ENCODE measurements at places on chromosomes 12 and 14.
A peak's percentile ranks its signal among the peaks of the same experiment; 100 is the strongest.

DNA sequence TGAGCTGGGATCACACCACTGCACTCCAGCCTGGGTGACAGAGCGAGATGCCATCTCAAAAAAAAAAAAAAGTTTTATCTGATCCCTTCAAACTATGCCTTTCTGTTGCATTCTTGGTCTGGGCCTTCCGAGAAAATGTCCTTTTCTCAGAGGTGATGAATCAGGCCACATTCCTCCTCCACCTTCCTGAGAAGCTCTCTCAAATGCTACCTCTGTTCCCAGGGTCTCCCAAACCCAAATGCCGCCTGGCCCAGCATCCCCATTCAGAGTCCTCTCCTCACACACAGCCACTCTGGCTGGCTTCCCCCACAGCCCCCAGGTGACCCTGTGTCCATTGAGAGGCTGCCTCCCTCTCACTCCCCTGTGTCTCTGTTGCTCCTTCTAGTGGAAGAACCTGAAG, 19.7 kb upstream of the TMED10 start:
- no peak for DNase-seq

DNA sequence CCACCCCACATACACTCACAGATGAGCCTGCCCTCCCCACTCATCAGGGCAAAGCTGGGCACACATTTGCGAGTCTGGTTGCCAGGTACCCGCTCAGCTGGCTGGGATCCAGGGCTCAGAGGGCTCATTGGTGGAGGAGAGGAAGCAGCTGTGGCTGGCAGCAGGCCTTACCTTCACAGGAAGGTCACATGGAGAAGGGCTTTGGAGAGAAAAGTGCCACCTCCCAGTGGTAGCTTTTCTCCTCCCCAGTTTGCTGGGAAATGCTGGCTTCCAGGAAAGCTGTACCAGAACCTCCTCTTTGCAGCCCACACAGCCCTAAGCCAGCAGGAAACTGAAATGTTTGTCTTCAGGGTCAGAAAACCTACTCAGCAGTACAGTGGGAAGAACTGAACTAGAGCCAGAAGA, 55.6 kb downstream of the LGMN start:
- no peak for DNase-seq

DNA sequence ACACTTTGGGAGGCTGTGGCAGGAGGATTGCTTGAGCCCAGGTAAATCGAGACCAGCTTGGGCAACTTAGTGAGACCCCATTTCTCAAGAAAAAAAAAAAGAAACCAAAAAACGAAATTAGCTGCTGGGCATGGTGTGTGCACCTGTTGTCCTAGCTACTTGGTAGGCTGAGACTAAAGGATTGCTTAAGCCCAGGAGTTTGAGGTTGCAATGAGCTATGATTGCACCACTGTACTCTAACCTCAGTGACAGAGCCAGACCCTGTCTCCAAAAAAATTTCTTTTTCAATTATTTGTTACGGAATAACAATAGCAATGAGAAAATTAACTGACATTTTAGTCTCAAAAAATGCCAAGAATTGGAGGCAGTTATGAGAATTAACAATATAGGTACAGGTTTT, 128.0 kb downstream of the CCDC91 start:
- DNase-seq, result no peak

GRCh38 chr14:95313707-95314106, 6.0 kb downstream of the CLMN start:
- no peak for DNase-seq

DNA sequence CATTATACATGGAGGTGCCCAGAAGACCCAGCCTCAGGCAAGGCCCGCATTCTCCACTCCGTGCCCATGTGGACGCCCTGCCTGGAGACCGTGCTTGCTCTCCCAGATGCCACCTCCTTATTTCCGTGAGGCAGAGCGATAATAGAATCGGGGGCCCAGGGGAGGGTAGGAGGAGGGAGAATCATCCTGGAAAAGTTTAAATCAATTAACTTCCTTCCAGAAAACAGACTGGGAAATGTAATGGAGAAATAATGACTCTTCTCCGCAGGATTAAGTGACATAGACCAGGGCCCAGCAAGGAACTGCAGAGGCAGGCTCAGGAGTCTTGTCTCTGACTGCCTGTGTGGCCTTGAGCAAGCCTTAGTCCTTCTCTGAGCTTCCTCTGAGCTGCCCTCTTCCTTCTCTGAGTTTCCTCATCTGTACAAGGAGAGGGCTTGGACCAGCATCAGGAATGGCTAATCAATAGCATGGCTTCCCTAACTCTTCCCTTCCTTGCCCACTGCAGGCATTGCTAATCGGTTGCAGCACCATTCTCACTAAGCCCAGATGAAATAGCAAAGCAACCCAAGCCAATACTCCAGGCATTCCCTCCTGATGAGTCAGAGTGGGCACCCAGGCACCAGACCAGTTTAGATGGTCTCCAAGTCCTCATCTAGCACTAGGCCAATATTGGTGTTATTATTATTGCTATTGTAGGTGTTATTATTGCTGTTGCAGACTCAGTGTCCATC, 11.3 kb upstream of the FAM222A start:
- peak; percentile 80 for DNase-seq

DNA sequence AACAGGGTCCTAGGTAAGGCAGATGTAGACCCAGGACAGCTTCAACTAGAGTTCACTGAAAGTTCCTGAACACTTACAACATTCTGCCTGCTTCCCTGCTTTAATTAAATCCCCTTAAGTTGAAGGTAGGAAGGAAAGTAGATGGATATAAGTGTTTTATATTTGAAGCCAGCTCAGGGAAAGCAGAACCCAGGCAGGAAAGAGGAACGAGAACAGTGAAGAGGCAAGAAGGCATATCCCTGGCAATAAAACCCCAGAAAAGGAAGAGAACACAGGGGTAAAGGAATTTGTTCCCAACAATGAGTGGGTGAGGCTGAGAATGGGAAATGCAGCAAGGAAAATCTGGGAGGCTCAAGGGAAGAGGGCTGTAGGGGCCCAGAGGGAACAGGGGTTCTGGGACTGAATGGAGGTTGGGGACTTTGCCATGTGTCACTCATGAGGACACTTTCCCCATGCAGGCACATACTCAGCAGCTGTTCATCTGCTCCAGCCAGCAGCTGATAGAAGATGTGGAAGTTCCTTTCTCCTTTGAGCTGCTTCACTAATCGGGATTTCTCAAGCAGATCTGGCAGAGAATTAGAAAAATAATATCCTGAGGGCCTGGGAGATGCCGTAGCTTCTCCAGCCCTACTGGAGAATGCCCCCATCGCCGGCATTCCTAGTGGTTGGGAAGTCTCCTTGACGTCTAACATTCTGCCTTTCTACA, 3.7 kb downstream of the MYO1A start:
- DNase-seq, result no peak

GRCh38 chr12:51890511-51891171, 2.7 kb downstream of the ANKRD33 start:
- DNase-seq, result no peak

- DNase-seq, result peak; percentile 53
Measured at GRCh38 chr14:81435391-81436295, 35.5 kb upstream of the STON2 start.

DNA sequence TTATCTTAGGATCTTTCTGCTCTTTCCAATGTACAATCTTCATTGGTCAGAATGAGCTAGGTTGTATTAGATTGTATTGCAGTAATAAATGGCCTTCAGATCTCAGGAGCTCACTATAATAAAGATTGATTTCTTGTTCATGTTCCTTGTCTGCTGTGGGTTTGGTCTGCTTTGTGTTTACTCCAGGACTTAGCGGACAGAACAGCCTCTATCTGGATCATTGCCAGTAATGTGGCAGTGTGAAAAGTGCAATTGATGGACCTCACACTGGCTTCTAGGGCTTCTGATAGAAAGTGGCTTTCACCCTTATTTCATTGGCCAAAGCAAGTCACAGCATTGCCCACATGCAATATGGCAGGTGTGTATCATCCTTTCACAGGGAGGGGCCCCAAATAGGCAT, 81.2 kb downstream of the BTG1 start:
- peak; percentile 20 for DNase-seq

GRCh38 chr14:98908050-98908449, 363.9 kb downstream of the BCL11B start:
- no peak for DNase-seq

DNA sequence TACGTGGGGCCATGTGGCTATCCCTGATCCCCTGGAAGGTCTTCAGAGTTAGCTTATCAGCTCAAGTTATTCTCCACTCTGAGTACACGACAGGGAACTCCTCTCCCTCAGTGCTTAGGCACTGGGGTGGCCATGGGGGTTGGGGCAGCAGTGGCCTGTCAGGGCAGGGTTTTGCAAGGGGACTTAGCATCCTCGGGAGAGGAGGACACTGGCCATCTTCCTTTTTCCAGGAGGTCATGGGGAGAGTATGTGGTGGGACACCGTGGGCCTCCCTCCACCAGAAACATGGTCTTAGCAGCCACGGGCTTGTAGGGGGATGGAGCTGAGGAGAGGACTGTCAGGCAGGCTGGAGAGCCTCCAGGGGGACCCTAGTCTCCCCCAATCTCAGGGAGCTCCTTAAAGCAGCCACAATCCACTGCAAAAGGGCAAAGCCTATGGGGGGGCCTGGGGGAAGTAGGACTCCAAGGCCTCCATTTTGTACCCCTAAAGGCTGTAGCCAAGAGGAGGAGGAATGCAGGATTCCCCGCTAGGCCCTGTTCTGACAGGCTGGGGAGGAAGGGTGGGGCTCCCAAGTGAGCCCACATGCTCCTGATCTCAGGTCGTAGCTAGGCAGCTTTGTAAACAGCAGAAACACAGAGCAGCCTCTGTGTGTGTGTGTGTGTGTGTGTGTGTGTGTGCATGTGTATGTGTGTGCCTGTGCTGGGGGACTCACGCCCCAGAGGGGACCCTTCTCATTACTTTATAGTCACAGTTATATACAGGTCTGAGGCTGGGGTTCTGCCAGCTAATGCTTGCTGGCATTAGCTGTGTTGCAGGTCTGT, 36.6 kb downstream of the KRT80 start:
- DNase-seq, result no peak

- DNase-seq, result peak; percentile 91
Measured at GRCh38 chr14:85533023-85533860, 3.3 kb downstream of the FLRT2 start.

GRCh38 chr14:91418387-91419043, 895 bp upstream of the CCDC88C start:
- peak; percentile 32 for DNase-seq

DNA sequence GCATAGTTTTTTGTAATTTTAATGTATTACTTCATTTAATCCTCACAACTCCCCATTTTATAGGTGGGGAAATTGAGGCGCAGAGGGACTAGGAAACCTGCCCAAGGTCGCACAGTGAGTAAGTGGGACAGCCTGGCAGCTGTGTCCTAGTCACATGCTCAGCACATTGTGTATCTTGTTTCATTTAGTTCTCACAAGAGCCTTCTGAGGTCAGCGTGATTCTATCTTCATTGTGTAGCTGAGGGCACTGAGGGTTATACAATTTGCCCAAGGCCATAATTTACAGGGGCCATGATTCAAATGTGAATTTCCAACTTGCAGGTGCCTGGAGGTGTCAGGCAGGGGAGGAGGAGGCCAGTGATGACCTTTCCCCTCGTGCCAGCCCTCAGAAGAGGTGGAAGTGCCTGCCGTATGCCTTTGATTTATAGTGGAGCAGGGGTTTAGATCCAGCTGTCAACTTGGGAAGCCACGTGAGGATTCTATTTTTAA, 30.3 kb upstream of the SMOC1 start:
- no peak for DNase-seq

DNA sequence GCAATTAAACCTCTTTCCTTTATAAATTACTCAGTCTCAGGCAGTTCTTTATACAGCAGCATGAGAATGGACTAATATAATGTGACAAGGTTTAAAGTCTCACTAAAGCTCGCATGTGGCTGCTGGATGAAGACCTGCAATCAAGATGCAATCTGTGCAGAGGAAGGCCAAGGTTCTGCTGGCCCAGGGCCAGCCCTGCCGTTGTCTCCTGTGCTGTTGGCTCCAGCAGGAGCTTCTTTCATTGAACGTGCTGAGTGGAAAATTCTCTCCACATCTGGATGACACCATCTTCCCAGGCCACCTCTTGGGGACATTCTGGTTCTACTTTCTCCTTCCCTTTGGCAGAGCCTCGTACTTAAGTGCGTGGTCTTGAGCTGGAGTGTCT, 742.2 kb downstream of the VRK1 start:
- no peak for DNase-seq

DNA sequence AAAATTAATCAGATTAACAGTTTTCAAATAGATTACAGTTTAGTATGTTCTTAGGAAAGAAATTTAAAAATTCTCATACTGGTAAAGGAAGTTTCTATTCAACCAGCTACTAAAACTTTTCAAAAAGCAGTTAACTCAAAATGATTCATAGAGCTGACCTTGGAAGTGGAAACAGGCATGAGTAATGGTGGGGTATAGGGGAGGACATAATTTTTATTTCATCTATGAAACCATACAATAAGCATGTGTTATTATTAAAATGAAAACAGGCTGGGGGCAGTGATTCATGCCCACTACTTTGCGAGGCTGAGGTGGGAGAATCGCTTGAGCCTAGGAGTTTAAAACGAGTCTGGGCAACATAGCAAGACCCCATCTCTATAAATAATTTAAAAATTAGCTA, 73.0 kb downstream of the DNAI7 start:
- no peak for DNase-seq

DNA sequence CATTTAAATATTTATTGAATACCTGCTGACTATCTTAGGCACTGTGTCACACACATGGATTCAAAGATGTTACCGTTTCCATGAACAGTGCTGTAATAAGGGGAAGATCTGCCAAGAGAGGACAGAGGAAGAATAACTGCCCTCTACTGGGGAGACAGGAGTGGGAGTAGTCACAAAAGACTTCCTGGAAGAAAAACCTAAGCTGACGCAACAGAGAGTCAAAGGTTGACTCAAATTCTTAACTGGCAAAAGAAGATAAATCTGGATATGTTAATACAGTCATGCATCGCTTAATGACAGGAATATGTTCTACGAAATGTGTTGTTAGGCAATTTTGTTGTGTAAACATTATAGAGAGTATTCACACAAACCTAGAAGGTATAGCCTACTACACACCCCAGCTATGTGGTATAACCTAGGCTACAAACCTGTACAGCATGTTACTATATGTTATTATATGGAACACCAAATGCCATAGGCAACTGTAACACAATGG, 51.5 kb downstream of the DCAF5 start:
- peak; percentile 3 for DNase-seq

GRCh38 chr12:28794211-28794610, 354.9 kb upstream of the FAR2 start:
- DNase-seq, result no peak

- no peak for DNase-seq
Measured at GRCh38 chr14:91511043-91511383, 903 bp upstream of the PPP4R3A start.
